AG08395 (cell line): ENCODE measurements at places on chromosomes 12 and 14.

DNA sequence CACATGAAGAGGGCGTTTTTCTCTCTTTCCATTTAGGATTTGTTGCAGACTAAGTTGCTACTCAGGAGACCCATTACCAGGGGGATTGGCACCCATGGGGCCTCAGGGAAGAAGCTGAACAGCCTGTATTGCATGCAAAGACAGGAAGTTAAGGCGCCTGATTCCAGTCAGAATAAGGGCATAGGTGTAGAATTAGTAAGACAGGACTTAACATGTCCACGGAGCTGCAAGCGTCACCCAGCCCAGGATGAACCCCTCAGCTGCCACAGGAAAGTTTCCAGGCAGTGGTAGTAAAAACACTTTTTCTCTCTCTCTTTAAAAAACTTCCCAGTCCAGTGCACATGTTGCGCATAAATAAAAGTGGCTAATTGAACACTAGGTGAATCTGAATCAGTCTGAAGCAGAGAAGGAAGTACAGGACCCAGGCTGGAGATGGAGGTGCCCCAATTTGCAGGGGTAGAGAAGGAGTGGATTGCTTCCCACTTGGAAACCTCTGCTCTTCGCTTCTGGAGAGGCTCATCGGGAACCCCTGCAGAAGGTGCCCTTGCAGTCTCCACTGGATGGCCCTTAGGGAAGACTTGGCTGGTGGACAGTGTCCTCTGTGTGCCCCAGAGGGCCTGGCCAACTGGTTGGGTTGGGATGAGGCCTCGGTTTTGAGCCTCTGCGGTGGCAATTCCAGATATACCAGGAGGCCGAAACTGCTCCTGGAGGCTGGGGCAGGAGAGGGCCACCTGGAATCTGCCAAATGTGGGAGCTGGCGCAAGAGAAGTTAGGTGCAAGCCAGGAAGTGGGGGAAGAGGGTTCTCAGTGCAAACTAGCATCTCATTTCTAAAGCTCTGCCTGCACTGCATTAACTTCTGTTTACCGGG is 10.7 kb upstream of the TBX3 start:
- no peak for DNase-seq

- DNase-seq: no peak
Observed at GRCh38 chr12:90253136-90253535, 544.5 kb upstream of the ATP2B1 start.

GRCh38 chr12:93964936-93965335 is 183.4 kb upstream of the PLXNC1 start:
- no peak for DNase-seq

DNA sequence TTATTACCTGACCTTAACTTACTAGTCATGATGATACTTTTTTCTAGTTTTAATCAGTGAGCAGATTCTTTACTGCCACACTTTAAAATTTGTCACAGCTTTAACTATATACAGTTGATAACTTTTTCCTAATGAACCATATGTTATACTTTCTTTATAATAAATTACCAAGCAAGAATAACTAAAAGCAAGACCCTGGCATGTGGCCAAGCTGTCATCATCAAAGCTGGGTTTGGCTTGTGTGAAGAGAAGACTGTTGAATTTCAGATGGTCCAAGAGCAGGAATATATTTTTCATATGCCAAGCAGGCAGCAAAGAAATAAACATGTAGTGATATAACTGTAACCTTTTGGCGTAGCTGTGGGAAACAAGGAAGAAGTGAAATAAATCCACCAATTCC is 93.5 kb downstream of the PUS7L start:
- no peak for DNase-seq

GRCh38 chr12:75636607-75637006 is 125.2 kb upstream of the KRR1 start:
- no peak for DNase-seq
